ENCODE measurements at places on chromosomes 7 and 10.
A peak's percentile ranks its signal among the peaks of the same experiment; 100 is the strongest.

DNA sequence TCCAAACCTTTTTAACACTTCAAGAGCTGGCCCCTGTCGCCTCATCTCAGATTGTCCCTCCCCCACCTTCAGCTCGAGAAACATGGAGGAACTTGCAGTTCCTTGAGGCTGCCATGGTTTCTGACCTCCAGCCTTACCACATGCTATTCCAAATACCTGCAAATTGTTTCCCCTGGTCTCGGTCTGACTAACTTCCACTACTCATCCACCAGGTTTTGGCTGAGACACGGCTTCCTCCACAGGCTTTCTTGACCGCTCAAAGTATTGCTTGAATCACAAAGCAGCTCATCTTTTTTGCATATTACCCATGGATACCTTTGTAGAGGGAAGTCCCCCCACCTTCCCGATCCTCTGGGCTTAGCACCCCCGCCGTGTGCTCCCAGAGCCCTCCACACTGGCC, 5.2 kb upstream of the SAMD8 start:
- DNase-seq = no peak

GRCh38 chr7:93188870-93189634, 37.2 kb downstream of the HEPACAM2 start:
- DNase-seq = no peak

DNA sequence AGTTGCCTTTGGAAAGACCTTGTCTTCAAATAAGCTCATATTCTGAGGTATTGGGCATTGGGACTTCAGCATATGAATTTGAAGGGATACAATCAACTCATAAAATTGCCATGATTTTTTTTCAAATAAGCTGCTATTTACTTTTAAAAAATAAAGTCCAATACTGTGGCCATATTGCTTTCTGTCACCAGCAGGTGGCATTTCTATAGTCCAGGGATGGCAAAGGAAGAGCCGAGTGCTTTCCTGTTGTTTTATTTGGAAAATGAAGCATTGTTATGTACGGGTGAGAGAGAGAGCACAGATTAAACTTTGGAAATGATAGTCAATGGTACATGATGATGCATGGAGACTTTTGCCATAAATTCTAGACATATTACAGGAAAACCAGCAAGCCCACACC, 104.1 kb upstream of the DPP6 start:
- no peak for DNase-seq

GRCh38 chr10:60726257-60726656, 52.0 kb upstream of the CDK1 start:
- no peak for DNase-seq

GRCh38 chr10:131157899-131158298, 153.6 kb downstream of the TCERG1L start:
- DNase-seq = no peak

DNA sequence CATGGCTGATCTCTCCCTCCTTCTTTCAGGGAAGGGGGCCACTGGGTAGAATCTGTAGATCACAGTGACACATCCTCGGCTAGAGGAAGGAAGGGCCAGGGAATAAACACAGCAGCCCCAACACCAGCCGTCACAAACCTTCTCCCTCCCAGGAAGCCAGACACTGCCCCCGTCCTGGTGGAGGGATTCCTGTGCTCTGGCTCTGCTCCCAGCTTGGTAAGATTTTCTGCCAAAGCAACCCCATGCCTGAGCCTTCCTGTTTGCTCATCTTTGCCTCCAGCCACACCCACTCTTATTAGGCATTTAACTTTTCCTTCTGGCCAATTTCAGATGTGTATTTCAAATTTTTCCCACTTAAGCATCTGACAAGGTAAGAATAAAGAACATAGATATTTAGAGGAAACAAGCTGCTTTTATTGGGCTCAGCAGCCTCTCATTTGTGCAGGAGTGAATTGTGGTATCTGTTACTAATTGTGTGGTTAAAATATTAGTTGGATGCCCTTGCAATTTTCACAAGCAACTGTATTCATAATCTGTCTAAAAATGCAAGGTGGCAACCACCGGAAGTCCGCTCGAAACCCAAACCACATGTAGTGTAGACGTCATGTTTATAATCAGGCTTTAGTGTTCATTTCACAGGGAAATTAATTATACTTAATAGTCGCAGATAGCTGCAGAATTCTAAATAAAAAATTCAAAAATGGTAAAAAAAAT, 13.2 kb upstream of the NPS start:
- no peak for DNase-seq

DNA sequence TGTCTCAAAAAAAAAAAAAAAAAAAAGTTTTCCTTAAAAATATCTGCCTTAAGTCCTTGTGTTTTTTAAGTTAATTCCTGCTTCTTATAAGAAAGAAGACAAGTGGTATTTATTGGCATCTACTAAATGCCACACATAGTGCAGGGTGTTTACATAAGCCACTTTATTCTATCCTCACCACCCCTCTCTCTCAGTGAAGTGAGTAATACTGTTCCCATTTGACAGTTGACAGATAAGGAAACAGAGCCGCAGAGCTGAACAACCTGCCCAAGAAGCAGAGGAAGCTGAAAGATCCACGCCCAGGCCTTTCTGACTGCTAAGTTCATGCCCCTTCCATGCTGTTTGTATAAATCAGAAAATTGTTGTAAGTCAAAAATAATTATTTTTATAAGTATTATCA, 54.1 kb downstream of the ABLIM1 start:
- DNase-seq = no peak

DNA sequence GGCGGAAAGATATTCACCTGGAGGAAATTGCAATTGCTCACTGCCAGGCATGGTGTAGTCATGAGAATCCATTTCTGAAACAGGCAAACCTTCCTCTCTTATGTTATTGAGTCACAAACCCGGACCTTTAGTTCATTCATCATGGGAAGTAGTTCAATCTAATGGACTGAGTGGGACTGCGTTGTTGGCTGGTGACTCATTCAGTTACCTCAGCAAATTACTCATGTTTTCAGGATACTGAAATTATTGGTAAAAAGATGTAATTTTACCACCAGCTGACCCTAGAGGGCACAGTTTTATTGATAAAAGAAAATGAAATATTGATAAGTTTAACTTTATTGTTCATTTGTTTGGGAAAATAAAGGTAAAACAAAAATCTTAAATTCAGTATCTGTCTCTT, 1194.4 kb upstream of the SORCS1 start:
- DNase-seq = peak; percentile 96

DNA sequence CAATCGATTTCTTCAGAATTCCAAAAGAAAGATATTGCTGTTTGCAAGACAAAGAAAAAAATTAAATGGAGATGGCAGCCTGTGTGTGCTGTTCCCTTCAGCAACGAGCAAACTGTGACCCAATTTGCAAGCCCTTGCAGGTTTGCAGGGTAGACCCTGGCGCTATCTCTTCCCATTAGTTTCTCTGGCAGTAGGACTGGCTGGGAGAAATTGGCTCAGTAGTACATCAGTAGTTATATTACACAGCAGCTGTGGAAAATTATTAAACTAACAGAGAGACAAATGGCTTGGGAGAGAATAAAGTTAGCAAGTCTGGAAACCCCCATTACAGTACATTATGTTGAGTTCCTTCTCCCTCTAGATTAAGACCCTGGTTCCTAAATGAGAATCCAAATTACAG, 116.4 kb upstream of the ITGB1 start:
- no peak for DNase-seq

DNA sequence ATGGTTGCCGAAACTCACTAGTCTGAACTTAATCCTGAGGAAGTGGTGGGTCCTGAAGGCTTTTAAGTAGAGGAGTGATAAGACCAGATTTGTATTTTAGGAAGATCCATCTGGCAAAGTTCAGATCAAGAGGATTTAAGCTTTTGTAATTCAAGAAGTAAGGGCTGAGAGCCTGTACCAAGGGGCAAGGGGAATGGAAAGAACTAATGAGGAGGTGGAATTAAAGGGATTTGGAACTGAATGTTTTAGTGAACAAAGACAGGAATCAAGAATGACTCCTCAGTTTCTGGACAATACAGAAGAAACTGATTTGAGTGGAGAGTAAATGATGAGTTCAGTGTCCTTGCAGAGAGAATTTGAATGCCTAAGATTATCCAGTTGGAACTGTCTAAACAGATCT, 249.0 kb downstream of the C7orf25 start:
- DNase-seq = no peak

- no peak for DNase-seq
Measured at GRCh38 chr10:22381262-22381661, 36.0 kb downstream of the SPAG6 start.

DNA sequence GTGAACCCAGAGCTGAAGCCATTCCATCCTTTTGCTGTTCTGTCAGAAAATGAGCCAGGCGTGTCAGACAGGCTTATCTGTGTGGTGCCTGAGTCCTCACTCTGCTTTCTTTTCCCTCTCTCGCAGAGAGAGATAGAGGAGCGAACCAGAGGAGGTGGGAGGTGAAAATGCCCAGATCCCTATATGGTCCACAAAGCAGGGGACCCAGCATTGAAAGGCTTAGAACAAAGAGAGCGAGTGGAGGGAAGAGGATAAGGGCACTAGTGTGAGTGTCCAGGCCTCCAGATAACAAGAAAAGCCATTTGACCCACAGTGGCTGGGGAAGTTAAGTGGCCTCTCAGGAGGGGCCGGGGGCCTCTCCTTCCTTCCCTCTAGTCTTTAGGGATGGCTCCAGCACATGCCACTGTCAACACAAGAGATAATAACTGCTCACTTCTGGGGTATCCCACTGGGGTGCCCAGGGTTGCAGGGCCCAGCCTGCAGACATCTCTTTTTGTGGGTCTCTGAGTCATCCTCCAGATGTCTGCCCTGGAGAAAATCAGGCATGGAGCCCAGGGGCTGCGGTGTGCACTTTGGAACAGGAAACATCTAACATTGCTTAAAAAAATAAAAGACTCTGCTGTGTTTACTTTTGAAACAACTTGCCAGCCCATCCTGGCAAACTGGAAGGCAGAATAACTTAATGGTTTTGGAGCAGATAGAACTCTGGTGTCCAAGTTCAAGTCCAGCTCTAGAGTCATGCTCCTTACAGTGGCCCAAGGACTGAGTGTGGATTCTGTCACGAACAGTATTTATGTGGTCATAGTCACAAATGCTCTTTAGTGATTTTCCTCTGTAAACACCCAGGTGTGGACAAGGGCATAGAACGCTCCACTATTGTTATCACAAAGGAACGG, 189.5 kb downstream of the CXCL12 start:
- peak; percentile 95 for DNase-seq

DNA sequence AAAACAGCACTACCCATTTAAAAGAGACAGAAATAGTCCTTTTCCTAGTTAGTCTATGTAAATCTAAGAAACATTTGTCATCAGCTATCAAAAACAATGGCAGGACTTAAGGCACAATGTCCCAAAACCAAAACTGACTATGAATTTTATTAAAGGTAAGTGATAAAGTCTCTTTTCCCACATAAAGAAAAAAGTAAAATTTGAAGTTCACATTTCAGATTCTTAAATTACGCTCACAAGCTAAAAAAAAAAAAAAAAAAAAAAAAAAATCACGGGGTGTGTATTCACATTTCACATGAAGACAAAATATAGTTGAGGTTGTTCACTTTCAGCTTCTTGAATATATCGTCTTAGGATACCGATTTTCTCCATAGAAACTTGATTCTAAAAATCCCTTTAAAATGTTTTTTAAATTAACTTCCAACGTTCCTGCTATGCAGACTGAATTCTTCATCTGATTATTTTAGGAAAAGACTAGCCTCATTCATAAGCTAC, 1.6 kb downstream of the P4HA1 start:
- no peak for DNase-seq

DNA sequence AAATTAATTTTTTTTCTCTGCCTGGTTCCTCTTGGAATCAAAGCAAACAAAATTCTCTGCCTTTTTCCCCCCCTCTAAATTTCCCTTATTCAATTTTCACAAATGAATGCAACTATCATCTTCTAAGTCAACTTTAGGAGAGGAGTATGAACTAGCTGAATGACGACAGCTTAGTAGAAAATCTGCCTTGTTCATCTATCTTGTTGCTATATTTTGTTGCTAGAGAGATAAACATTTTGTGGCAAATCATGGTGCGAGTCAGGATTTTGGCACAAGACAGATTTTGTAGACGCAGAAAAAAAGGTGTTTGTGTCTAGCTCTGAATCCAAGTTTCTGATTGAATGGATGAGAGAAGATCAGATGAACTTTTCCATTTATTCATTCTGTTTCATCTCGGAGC, 81.0 kb upstream of the FZD8 start:
- DNase-seq = no peak

DNA sequence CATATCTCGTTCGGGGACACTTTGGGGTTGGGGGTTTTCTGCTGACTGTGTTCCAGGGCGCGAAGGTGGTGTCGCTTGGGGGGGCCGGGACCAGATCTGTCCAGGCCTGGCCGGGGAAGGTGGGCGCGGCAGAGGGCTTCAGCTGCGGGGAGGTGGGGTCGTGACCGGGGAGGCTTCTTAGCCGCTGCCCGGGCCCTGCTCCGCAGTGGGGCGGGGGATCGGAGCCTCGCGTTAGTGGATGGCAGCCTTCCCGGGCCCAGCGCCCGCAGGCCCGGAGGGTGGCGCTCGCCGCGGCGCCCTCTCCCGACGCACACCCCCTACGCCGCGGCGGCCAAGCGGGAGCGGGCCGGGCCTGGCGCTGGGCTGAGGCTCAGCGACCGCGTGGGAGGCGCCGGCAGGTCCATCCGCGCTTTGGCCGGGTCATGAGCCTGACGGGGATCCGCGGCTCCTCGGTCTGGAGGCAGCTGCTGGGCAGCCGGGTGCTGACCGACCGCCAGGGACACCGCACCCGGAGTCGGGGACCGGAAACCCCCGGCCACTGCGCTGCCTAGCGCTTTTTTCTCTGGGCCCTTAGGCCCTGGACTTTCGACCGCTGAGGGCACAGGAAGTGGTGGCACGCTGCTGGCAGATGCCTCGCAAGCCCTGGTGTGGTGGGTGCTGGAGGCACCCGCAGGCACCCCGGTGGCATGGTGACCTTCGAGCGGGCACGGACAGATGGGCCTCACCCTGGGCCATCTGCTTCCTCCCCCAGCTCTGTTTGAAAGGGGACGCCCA, 1.2 kb downstream of the AGAP3 start:
- peak; percentile 38 for DNase-seq

DNA sequence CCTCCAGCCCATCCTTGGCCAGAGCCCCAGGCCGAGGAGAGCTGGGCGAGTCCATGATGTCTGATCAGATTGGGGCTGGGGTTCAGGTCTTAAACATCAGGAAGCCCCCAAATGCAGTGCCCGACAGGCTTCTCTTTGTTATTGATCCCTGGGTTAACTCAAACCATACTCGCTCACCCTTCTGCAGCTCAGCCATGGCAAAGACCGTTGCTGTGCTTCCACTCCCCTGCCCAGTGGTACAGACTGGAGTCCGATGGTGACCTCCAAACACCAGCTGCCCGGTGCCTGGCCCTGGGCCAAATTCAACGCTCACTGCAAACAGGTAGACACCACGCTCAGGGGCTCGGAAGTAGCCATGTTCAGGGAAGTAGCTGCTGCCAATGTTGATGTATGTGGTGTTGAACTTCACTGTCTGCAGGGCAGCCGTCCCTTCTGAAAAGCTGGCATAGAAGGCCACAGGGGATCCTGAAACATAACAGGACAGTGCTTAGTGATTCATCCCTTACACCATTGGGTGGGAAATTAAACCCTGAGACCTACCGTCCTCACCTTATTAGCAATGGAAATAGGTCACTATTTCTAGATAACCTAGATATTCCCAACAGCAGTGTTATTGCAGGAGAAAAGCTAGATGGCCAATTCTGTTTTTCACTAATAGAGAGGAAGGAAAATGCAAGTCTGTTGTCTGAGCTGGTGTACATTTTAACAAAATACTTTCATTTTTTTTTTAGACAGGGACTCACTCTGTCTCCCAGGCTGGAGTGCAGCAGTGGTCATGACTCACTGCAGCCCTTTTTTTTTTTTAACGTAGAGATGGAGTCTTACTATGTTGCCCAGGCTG, 20.5 kb downstream of the MMRN2 start:
- peak; percentile 37 for DNase-seq

Measured in fibroblast of upper back skin (primary cell).